ENCODE measurements at places on chromosomes 5 and 9. TPM values are rescaled to one million over a fixed set of nuclear protein-coding genes. Genes with fewer than 3 reads are reported as not detected.

The PPP2CA gene
- total RNA-seq: 158 TPM

The COL5A1 gene
- total RNA-seq: 0.49 TPM

The NUP188 gene
- total RNA-seq: 90.0 TPM

The TAL2 gene
- total RNA-seq: not detected

The SHOC1 gene
- not detected for total RNA-seq

The LHX3 gene
- not detected for total RNA-seq

GRCh38 chr9:92612816-92613215, 57.1 kb downstream of the IPPK start:
- no peak for DNase-seq

GRCh38 chr9:16252616-16253015, 617.9 kb downstream of the BNC2 start:
- DNase-seq: no peak

DNA sequence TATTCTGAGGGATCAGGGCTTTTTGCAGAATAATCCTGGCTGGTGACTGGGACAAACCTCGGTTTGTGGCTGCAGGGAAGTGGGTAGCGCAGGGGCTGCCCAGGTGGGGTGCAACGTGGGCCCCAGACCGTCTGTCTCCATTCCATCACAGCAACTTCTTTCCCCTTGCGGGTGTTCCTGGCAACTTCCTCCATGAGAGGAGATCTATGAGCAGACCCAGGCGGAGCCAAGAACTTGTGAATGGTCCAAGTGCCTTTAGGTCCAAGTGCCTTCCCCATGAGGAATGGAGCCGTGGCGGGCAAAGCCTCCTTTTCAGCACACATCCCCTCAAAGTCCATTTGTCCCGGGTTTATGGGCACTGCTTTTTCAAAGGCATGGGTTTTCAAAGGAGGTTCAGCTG, 136.5 kb downstream of the PHF2 start:
- no peak for DNase-seq

DNA sequence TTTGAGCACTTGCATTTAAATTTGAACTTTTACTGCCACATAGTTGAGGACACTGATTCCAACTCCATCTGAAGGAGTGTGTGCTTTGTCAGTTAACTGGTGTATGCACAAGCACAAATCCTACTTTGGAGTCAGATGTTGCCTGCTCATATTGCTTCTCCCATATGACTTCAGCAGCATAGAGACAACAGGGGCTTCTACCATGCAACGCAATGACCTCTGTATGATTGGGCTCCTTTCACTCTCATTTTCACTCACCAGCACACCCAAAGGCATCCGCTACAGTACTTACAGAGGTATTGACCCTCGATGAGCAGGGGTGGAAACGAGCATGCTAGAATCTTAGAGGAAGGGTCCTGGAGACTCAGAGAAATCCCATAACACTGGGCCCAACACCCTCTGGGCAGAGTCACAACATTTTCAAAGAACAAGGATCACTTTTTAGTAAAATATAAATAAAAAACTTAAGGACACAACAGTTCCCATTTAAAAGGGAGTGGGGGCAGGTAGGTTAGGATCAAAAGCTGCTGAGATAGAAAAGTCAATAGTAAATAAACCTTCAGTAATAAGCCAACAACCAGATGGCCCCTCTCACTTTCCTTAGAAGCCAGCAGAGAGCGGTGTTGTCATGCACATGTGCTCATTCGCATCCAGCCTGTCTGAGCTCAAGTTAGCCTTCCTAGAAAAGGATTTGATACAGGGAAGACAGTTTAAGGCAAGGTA, 203.8 kb downstream of the SNCAIP start:
- DNase-seq: no peak

DNA sequence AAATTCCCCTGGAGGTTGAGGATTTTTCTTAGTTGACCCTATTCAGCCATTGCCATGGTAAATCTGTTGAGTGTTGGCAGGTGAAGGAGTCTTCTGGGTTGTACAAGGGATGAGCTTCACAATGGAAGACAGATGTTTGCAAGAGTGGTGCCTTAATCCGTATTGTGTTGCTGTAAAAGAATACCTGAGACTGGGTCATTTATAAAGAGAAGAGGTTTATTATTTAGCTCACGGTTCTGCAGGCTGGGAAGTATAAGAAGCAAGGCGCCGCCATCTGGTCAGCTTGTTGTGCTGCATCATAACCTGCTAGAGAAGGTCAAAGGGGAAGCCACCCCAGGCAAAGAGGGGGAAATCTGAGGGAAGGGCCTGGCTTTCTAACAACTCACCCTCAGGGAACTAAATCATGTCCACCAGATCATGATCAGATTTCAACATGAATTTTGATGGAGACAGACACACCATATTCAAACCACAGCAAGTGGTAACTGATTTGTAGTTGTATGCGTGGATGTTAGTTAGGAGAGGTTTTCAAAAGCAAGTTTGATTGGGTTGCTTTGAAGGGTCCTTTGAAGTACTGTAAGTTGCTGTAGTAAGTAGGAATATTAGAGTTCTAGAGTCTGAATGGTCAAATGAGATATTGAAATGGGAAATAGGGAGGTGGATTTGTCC, 2.5 kb downstream of the TNPO1 start:
- peak; percentile 64 for DNase-seq

DNA sequence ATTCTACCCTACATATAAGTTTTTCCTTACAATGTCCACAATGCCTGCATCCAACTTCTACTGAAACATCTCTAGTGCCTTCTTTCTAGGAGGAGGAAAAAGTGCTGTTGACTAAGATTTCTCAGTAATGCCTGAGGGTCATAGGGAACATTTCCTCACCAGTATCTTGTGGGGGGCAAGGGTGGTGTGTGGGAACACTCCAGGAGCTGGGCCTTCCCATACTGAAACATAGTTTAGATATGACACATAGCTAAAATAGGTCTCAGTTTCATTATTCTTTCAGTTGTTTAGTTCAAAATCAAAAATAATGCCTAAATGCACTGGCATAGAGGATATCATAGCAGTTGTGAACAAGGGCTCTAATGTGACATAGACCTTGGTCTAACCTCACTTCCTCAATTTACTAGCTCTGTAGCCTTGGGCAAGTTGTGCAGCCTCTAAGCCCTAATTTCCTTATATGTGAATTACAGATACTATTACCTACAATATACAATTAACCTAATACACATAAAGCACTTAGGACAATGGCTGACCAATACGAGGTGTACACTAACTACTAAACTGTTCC, 66.1 kb downstream of the HAPLN1 start:
- DNase-seq: no peak

- no peak for DNase-seq
Measured at GRCh38 chr5:87069974-87070608, 197.6 kb upstream of the RASA1 start.

- no peak for DNase-seq
Measured at GRCh38 chr5:119417891-119418605, 34.2 kb upstream of the HSD17B4 start.

DNA sequence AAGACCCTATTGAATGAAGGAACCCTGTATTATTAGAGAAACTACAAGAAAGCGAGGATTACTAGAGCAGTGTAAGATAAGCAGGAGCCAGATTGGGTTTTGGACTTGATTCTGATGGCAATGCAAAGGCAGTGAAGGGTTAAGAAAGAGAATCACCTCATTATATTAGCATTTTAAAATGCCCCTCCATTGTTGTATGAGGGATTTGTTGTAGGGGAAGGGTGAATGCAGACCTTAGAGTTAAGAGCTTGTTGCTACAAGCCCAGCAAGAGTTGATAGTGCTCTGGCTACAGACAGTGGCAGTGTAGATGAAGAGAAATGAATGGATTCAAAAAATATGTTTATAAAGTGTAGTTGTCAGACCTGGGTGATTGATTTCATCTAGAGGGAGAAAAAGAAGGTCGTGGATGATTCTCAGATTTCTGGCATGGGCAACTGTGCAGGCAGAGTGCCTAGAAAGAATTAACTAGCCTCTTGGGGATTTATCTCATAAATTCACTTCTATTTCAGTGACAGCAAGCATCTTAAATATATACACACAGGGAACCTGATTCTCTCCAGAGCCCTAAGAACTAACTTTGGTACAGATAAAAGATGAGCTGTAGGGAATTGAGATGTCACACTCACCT, 344.8 kb downstream of the ARRDC3 start:
- DNase-seq: no peak

DNA sequence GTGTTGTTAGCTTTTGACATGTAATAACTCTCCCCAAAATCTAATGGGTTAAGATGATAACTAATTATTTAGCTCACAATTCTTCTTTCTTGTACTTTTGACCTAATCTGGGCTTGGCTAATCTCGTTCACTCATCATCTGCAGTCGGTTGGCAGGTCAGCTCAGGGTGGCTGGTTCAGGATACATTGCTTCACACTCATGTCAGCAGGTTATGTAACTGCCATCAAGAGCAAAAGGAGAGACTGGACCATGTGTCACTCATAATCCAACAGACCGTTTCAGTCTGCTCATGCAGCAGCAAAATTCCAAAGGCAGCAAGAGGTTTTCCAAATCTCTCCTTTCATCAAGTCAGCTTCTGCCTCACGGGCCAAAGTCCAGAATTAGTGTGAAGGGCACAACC, 998.4 kb upstream of the CTNND2 start:
- DNase-seq: no peak

DNA sequence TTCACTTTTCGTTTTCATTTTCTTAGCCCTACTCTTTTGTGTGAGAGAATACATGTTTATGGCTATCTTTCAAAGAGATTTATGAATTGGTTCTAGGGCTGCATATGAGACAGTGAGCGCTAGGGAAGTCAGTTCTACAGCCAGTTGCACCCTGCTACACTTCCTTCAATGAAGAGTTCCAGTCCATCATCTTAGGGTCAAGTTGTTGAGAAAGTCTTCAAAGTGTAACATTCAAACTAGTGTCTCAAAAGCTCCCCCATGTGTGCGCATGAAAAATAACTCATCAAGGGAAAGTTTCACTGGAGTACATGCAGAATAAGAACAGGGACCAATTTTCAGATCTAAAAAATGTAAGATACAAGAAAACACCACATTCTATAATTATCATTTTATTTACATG, 317.2 kb downstream of the DEPDC1B start:
- no peak for DNase-seq

- no peak for DNase-seq
Measured at GRCh38 chr9:70816316-70816715, 305.1 kb downstream of the TRPM3 start.

DNA sequence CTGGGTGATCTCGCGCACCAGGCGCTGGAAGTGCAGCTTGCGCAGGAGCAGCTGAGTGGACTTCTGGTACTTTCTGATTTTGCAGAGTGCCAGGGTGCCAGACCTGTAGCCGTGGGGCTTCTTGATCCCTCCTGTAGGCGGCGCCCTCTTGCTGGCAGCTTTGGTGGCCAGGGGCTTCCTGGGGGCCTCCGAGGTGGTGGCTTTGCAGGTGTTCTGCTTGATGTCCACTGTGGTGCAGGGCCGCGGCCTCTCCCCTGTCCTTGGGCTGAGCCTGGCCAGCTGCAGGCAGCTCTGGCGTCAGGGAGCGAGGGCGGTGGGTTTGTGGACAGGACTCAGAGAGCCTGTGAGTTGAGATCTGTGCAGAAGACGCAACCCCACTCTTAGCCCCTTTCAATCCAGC, 36.1 kb downstream of the TAF11L14 start:
- DNase-seq: no peak

GRCh38 chr5:122413722-122414121, 101.7 kb downstream of the SNCAIP start:
- DNase-seq: no peak

DNA sequence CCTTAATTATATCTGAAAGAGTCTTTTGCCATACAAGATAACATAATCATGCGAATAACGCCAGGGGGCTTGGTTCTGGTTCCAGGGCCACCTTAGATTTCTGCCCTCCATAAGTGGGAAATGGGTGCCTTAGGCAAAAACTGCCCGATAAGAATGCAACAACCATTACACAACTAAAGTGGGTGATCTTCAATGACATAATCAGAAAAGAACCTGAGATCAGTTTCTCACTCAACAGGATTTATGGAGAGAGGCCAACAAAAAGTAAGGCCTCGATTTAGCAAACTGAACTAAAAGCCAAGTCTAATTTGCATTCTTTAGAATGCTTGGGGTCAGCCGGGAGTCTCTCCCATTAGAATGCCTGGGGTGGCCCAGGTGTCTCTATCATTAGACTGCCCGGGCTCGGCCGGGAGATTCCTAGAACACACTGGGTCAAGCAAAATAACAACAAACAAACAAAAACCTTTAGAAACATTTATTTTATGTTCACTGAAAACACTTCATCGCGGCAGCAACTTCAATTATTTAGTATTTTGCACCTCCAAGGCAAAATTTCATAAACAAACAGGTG, 194.8 kb downstream of the AUH start:
- DNase-seq: no peak

GRCh38 chr5:104800440-104801048, 1238.0 kb upstream of the NUDT12 start:
- no peak for DNase-seq

DNA sequence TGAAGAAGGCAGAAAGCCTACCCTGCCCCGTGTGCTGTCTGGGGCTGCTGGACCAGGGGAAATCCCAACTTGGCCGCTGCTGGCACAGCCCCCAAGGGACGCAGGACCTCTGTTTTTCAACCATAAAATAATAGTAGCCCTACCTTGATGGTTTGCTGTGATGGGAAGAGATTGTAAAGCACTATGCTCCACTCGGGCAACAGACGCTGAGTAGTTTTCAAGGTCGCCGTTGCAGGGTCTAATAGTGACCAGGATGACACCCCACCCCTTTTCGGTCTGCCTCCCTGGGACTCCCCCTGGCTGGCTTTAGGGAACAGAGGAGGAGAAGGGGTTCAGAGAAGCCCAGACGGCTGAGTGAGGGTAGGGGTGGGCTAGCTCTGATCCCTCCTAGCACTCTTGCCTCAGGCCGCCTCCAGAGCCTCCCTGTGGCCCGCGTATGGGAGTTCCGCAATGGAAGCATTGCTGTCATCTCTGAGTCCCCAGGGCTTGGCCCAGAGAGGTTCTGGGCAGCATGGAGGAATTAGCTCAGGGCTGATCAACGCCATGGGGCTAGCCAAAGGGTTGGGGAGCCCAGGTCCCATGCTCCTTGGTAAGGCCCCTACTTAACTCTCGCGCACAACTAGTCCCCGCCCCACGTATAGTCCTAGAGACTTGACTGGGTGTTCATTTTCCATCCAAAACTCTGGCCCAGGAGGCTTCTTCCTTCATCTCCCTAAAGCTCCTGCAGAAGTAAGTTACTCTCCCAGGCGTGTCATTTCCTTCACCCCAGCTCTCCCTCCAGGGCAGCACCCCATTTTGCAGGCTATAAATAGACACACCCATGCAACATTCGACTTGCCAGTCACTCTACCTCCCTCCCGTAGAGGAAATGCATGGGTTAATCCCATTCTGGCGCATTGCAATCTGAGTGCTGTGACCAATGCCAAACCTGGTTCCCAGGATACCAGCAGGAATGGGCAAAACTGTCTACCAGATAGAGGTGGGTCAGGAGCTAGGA, 1.1 kb upstream of the IRF1 start:
- peak; percentile 51 for DNase-seq

DNA sequence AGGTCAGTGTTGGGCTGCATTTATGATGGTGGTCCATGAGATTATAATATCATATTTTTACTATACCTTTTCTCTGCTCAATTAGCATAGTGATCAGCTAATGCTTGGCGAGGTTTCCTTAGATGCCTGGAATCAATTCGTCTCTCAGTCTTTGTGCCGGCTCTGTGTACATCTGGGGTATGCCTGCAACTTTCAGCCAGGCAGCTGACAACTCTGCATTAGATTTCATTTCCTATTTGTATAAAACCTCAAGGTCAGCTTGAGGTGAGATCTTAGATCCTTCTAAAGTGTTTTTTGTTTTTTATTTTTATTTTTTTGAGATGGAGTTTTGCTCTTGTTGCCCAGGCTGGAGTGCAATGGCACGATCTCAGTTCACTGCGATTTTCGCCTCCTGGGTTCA, 86.8 kb downstream of the MELK start:
- DNase-seq: no peak

- DNase-seq: no peak
Measured at GRCh38 chr5:148836272-148837250, 10.2 kb downstream of the ADRB2 start.
